Stimulated activated CD4-positive, alpha-beta T cell treated with anti-CD3 and anti-CD28 coated beads, TNF-alpha, amount 100 ng/mL, for 24 hours (primary cell): ENCODE measurements at places on chromosomes 2 and 18.

GRCh38 chr2:109143214-109144187 is 14.5 kb downstream of the SH3RF3 start:
- peak; percentile 57 for DNase-seq

DNA sequence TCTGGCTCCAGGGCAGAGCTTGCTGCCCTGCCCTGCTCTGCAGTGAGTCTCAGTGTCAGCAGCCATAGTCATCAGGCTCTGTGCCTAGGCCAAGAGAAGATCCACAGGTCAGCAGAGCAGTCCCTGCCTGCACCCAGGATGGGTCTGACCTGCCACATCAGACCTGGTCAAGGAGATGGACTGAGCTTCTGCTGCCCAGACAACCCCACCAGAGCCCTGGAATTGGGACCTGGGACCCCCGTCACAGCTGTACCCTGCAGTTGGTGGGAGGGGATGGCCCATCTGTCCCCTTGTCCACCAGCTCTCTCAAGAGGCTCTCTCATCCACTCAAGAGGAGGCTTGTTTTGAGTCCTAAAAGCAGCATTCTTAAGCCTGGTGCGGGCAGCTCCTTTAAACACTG is 142.6 kb downstream of the TFCP2L1 start:
- no peak for DNase-seq

DNA sequence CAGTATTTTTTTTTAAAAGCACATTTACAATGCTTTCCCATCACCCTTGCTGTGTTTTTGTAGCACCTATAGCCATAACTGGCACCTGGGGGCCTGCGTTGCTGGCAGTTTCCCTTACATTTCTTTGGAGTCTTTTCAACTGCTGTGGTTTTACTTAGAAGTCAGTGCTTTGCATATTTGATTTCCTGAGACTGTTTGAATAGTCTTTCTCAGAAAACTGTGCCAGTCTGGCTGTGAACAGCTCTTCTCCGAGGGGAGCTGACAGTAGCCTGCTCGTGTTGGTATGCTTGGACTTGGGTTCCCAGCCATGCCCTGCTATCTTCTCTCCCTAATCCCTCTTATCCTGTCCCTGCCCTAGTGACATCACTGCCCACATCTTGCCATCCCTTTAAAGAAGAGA is 81.5 kb downstream of the DPP4 start:
- DNase-seq, result no peak

DNA sequence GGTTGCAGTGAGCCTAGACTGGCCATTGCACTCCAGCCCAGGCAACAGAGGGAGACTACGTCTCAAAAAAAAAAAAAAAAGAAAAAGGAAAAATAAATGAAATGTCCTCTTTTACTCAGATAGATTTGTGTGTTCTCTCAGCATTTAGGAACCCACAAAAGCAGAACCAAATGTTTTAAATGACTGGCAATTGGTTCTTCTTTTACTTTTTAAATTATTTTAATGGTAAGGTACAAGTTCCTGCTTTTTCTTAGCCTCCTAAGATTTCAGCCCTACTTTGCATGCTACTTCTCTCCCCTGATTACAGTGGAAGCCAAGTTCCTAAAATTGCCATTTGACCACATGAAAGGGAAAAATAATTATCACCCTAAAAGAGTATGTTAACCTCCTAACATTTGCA is 23.5 kb downstream of the SRSF7 start:
- no peak for DNase-seq

- DNase-seq, result no peak
These were observed 1199.1 kb downstream of the CNTNAP5 start for GRCh38 chr2:125224188-125224587.

- DNase-seq, result no peak
These were observed 1468.4 kb upstream of the NXPH2 start for GRCh38 chr2:140248623-140249022.

DNA sequence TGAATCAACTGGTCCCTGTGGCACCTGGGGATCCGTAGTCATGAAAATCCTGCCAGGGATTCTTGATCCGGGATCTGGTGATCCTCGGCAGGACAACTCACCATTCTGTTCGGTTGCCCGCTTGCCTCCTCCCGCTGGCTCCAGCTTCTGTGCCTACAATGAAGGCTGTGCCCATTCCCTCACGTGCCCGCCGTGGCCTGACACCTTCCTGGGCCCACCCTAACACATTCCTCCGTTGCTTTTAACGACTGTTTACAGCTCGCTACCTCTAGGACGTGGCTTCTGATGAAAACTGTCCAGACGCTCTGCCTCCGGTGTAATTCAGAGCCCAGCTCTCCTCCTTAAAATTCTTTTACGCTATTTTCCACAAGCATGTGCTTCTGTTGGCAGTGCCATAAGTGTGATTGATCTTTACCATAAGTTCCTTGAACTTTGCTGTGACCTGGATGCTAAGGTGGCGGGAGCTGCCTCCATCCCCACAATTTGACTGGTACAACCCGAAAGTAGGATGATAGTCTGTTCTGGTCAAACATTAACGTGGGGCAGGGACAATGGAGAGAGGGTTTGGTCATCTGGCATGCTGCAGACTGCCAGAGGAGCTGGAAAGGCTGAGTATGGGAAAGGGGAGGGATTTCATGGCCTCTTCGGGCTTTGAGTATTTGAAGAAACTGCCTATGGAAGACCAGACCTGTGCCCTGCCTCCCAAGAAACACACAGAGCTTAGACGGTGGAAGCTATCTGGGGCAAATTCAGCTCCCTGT is 206.8 kb upstream of the TNP1 start:
- DNase-seq, result no peak

DNA sequence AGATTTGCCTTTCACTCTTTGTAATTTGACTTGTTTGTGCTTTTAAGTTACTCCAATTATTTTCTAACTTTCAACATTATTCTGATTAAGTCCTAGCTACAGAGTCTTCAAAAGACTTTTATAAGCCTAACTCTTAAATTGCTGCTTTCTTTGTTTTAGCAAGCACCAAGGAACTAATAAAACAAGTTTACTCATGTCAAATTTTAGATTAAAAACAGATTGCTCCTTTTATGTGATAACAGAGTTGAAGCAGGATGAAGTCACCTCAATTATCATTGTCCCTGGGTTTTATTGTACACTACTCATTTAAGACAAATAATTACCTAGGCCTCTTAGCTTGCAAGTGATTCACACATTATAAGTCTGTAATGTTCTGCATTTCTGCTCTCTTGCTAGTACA is 678.4 kb downstream of the ERBB4 start:
- DNase-seq, result no peak

DNA sequence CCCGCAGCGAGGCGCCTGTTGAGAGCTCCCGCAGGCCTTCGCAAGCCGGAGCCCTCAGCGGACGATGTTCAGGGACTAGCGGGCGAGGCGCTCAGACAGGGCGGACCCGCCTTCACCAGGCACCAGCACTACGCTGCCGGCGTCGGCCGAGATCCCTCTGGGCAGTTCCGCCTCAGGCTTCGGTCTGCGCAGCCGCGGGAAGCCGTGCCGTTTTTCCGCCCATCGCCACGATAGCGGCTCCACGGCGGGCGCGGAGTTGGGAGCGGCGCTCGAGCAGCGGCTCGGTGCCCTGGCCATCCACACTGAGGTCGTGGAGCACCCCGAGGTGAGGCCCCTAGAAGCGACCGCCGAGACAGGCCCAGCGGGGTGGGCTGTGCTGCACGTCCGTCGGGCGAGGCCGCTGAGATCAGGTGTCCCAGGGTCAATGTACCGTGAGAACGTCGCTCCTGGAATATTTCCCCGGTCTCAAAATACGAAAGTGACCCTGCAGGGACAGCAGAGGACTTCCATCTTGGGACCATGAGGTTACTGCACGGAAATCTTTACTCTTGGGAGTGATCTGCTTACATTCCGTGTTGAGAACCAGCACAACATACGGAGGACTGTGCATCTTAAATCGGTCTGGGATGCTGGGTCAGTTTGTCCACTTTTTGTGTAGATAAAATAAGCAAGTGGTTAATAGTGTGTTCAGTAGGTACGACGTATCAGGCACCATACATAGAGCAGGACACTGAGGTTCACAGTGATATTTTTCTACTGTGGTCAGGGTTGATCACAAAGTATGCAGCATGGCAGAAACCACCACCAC is 13.3 kb upstream of the MTIF2 start:
- DNase-seq, result peak; percentile 71

GRCh38 chr2:171297956-171298355 is 135.8 kb downstream of the METTL8 start:
- no peak for DNase-seq

DNA sequence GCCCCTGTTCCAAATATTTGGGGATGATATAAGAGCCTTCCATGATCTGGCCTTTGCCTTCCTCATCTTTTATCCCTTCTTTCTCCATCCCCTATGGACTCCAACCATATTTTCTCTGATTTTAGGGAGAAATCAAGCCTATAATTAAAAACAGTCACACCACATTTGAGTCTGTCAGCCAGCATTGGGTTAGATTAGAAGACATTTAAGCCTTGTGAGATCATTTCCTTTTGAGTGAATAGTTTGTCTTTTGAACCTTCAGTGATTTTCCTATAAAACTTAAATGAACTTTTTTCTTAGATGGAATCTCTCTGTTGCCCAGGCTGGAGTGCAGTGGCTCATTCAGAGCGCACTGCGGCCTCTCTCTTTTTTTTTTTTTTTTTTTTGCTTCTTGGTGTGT is 7.6 kb upstream of the C18orf32 start:
- no peak for DNase-seq

DNA sequence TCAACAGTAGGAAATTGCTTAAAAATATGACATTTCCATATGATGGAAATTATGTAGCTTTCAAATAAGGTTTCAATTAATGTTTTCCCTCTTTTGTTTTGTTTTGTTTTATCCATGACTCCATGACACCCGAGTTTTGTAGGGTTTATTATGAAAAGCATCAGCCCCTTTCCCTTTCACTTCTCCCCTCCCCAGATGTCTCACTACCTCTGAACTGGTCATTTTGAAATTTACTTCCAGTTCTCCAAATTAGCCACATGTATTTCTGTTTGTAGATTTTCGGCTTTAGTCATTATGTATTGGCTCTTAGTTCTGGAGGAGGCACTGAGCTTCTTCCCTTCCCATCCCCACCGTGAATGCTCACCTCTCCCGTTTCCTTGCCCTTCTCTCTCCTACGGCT is 18.6 kb upstream of the VPS4B start:
- DNase-seq, result no peak

- no peak for DNase-seq
These were observed 87.7 kb downstream of the DSEL start for GRCh38 chr18:67428805-67429204.

DNA sequence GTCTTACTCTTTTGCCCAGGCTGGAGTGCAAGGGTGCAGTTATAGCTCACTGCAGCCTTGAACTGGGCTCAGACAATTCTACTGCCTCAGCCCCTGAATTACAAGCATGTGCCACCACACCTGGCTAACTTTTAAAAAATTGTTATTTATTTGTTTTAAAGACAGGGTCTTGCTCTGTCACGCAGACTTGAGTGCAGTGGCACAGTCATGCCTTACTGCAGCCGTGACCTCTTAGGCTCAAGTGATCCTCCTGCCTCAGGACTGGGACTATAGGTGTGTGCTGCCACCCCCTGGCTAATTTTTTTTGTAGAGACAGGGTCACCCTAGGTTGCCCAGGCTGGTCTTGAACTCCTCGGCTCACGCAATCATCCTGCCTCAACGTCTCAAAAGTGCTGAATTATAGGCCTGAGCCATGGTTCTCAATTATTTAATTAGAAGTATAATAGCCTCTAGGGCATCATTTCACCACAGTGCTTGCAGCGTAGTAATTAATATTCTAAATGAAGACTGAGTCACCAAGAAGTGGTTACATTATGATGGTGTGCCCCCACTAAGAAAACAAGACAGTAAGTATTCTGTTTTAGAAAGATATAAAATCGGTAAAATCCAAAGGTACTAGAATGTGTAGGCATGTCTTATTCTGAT is 69.6 kb downstream of the EML4 start:
- DNase-seq, result no peak

DNA sequence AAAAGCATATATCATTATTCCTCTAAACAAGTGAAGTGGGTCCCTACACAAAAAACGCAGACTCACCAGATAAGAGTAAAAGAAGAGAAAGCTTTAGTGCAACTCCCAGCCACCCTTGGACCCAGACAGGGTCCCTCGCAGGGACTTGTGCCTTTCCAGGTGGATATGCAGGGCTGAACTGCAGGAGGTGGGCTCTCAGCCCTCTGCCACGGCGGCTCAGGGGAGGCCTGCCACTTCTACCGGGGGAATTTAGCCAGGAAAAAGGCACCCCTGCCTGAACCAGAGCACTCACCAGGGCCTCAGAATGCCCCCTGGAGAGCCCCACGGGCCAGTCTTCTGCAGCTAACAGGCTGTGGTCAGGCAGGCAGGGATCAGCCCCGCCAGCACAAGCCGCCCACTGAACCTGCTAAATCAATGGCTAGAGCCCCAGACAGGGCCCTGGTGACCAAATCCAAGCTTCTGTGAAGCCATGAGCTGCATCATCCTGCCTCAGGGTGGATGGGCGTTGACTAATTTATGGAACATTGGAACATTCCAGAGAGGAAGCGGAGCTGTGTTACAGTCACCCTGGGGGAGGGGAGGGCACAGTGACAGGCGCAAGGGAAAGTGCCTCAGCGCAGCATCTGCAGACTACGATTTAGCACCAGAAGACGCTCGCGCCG is 209.3 kb downstream of the EIPR1 start:
- no peak for DNase-seq

GRCh38 chr2:141306368-141306767 is 824.4 kb downstream of the LRP1B start:
- DNase-seq, result no peak

DNA sequence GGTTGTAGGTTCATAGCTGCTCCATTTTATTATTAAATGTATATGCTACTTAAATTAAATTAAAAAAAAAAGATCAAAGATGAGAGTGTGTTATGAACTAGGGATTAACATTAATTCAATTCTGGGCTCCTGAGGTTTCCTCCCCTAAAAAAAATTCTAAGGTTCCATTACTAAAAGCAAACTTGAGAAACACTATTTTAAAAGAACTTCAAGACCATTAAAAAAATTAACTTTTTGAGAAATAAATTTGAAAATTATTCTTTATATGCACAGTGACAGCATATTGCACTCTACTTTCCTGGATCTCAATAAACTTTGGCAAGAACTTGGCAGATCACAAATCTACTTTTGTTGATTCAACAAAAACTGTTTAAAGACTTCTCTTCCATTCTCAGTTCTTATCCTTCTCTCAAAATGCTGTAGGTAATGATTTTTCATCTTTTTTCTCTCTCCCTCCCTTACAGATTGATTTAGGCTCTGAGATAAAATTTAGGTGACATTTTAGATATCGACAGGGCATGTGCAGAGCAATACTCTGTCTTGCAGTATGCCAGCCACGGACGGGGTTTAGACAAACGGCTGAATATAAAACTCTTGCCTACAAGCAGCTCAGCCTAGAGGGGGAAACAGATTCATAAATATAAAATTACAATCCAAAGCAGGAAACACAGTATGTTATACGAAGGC is 592 bp upstream of the MARS2 start:
- no peak for DNase-seq
